Choroid plexus epithelial cell (primary cell): ENCODE measurements at places on chromosomes 5 and 9.

DNA sequence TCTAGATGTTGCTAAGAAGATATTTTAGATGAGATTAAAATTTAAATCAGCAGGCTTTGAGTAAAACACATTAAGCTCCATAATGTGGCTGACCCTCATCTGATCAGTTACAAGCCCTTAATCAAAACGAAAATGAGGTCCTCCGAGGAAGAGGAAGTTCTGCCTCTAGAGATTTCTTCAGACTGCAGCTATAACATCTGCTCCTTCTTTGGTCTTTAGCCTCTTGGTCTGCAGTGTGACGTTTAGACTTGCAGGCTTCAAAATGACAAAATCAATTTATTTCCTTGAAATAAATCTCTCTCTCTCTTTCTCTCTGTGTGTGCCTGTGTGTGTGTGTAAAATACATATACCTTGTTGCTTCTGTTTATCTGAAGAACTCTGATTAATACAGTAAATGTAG, 1429.8 kb upstream of the CDH9 start:
- DNase-seq: peak; percentile 44

GRCh38 chr5:172182291-172182690, 5.7 kb downstream of the STK10 start:
- DNase-seq: no peak

GRCh38 chr9:131361202-131361833, 32.6 kb upstream of the PRRC2B start:
- peak; percentile 21 for DNase-seq

DNA sequence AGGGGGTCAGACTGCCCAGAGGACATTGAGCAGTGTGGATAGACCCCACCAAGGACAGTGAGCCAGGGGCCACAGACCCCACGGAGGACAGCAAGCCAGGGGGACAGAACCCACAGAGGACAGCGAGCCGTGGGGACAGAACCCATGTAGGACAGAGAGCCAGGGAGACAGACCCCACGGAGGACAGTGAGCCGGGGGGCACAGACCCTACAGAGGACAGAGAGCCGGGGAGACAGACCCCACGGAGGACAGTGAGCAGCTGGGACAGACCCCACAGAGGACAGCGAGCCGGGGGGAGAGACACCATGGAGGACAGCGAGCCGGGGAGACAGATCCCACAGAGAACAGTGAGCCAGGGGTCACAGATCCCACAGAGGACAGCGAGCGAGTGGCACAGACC, 3.4 kb upstream of the ZDHHC11 start:
- DNase-seq: no peak

DNA sequence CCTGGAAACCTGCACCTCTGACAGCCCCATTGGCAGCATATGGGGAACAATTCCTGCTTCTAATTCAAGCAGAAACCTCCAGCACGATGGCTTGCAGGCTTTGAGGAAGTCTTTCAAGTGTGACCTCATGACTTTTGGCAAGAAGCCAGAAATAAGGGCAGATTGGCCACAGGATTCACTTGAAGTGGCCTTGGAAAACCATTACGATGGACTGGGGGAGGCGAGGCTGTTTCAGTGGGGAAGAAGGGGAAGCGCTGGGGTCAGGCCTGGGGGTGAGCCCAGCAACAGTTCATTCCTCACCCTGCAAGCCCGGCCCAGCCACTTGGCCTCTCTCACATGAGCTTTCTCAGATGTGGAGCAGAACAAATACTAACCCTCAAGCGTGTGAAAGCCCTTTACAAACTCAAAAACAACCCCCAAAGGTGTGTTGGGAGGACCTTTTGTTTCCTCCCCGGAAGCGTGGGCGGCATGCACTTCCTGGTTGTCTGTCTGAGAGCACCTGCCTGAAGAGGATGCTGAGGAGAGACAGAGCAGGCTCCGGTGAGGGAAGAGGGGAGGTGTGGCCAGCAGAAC, 26.9 kb upstream of the EEIG1 start:
- DNase-seq: peak; percentile 55

GRCh38 chr5:179302499-179303185, 42.6 kb downstream of the ADAMTS2 start:
- no peak for DNase-seq

- peak; percentile 16 for DNase-seq
Measured at GRCh38 chr5:58860680-58861079, 277.8 kb downstream of the RAB3C start.

GRCh38 chr5:144139586-144139985, 30.9 kb downstream of the YIPF5 start:
- DNase-seq: peak; percentile 70

- DNase-seq: no peak
Measured at GRCh38 chr5:175921061-175921730, 46.9 kb downstream of the THOC3 start.

DNA sequence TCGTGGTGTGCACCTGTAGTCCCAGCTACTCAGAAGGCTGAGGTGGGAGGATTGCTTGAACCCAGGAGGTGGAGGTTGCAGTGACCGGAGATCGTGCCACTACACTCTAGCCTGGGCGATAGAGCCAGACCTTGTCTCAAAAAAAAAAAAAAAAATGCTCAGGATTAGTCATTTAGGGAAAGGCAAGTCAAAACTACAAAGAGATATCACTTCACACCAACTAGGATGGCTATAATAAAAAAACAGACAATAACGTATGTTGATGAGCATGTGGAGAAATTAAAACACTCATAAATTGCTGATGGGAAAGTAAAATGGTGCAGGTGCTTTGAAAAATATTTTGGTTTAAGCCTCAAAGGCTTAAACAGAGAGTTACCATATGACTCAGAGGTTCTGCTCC, 6.3 kb upstream of the ANKRD34B start:
- no peak for DNase-seq

GRCh38 chr9:35758475-35759050, 4.5 kb upstream of the MSMP start:
- DNase-seq: peak; percentile 68

DNA sequence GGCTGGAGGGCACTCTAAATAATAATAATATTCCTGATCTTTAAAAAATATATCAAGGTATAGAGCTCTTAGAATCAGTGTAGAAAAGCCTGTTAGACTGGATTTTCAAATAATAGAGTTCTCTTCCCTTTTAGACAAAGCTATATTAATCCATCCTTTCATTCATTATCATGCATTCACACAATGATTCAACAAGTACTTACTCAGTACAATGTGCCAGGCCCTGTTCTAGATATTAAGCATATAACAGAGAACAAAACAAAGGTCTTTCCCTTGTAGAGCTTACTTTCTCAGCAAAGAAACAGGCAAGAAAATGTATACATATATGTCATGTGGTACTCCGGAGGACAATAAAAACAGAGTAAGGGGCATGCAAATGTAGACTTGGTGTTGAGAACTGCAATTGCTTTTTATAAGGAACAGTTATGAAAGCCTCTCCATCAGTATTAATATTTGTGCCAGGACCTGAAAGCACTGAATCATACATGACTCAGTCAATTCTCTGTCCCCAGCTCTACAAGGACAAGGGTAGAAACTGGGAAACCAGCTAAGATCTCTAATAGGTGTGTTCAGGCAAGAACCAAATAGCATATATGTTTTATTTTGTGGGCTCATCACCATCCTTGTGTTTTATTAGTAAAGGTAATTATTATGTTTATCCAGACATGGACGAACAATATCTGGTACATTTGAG, 72.2 kb downstream of the PIP5K1B start:
- DNase-seq: no peak

- DNase-seq: no peak
Measured at GRCh38 chr9:114031948-114032840, 45.9 kb downstream of the AMBP start.

GRCh38 chr9:137602661-137603060, 2.8 kb upstream of the ARRDC1 start:
- DNase-seq: peak; percentile 40

- DNase-seq: no peak
Measured at GRCh38 chr5:83034528-83035207, 42.5 kb downstream of the TMEM167A start.

GRCh38 chr9:104746798-104747197, 685 bp upstream of the NIPSNAP3A start:
- no peak for DNase-seq

DNA sequence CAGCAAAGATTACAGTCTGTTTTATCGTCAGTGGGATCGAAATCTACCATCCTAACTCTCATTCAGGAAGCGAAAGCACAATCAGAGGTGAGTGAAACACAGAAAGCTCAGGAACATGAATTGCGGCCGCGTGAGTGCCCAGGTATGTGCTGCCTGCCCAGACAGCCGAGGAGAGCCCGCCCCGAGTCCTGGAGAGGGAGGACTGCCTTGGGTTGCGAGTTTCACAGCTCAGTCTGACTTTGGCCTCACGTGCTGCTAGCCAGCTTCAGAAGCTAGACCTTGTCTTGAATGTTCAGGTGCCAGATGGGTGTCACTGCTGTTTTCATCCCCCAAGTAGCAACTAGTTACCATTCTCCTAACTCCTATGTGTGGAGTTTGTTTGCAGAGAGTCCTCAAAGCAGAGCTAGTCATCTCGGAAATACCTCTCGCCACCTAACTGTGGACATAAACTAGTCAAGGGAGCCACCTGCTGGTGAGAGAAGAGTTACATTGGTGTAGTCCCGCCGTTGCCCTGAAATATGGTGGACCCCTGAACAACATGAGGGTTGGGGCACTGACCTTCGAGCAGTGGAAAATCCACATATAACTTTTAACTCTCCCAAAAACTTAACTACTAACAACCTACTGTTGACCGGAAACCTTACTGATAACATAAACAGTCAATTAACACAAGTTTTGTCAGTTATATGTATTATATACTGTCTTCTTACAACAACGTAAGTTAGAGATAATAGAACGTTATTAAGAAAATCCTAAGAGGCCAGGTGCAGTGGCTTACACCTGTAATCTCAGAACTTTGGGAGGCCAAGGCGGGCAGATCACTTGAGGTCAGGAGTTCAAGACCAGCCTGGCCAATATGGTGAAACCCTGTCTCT, 80.9 kb downstream of the GOLPH3 start:
- DNase-seq: peak; percentile 89

DNA sequence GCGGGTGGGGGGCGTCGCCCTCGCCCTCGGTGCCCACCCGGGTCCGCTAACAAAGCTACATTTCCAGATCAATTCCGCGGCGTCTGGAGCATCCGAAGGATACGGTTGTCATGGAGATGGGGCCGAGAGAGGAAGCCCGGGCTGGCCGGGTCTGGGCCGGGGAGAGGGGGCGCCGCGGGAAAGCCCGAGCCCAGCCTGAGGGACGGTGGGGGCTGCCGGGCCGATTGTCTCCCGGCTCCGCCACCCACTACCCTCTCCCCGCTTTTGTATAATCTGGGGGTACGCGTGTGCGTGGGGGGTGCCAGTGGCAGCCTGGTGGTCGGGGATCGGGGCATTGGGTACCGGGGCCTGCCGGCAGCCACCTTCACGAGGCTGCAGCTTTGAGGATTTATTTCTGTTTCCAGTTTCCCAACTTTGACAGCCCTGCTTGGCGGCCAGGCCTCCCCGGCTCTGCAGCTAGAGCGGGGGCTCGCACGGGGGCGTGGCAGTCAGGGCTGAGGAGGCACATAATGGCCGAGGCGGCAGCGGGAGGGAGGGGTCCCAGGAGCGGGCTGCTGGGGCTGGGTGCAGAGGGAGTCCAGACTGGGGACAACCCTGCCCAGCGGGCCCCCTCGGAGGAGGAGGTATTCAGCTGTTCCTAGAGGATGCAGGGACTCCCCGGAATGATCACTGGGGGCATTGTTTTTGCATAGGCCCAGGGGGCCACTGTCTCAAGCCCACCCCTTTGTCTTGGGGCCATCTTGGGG, 626 bp downstream of the PSD2 start:
- no peak for DNase-seq

DNA sequence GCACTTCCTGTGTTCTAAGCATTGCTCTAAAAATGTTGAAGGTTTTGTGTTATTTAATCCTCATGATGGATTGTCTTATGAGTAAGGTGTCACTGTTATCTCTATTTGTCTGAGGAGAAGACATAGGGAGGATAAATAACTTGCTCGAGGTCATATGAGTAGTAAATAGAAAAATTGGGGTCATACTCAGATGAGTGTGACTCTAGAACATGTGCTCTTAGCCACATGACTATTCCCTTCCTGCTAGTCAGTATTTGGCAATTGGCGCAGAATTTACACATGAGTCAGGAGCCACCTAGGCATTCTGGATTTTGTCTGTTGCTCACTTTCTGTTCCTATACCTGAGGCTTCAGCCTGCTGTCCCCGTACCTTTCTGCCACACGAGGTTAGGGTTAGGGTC, 234.6 kb upstream of the CD180 start:
- DNase-seq: no peak

- no peak for DNase-seq
Measured at GRCh38 chr5:113390224-113390623, 44.6 kb downstream of the TSSK1B start.

GRCh38 chr9:38240051-38240450, 152.5 kb upstream of the ALDH1B1 start:
- no peak for DNase-seq

- DNase-seq: no peak
Measured at GRCh38 chr9:124477211-124477647, 27.0 kb downstream of the ADGRD2 start.

- DNase-seq: no peak
Measured at GRCh38 chr9:132753593-132753880, 83.3 kb downstream of the GTF3C4 start.
